A172 (cell line): ENCODE measurements at places on chromosomes 2 and 18. TPM values are rescaled to one million over a fixed set of nuclear protein-coding genes. Genes with fewer than 3 reads are reported as not detected.

The LRP1B gene
- total RNA-seq, result 0.03 TPM in 1 of 2 replicates, not detected in the other

The OSR1 gene
- 6.3 and 8.1 TPM in 2 replicates for total RNA-seq

The KLHL14 gene
- total RNA-seq, result not detected in 2 replicates

The SERPINB13 gene
- total RNA-seq, result not detected in 2 replicates

The HK2 gene
- total RNA-seq, result 0.09 and 1.0 TPM in 2 replicates

The TRABD2A gene
- 10.6 and 12.6 TPM in 2 replicates for total RNA-seq

The TUBB8B gene
- not detected in 2 replicates for total RNA-seq
